Activated CD4-positive, alpha-beta T cell treated with anti-CD3 and anti-CD28 coated beads, Interleukin-2, amount 50 U/mL, for 1 hour (primary cell): ENCODE measurements at places on chromosomes 5 and 9.

DNA sequence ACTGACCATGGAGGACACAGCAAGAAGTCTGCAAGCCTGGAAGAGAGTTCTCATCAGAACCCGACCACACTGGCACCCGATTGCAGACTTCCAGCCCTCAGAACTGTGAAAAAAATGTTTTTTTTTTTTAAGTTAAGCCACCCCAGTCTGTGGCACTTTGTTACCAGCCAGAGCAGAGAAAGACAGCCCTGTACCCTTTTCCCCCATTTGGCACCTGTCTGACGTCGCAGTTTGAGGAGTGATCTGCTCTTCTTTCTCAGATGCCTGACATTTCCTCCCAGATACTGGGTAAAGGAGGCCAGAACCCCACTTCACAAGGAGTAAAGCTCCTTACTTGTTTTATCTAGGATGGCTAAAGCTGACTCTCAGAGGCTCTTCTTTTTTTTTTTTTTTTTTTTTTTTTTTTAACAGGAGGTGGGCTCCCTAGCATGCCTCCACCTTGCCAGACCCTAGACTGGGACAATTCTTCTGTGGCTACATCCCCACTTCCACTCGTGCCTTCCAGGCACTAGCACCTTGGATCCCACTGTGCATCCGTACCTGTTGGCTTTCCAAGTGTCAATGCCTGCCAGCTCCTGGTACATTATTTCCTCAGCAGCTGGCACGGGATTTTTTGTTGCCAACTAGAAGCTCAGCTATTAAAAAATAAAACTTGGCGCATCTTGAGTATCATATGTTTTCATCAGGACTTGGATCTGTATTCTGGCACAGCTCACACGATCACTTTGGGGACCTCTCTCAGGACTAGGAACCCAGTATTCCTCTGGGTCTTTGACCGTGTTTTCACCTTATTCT, 14.4 kb downstream of the CAMK4 start:
- DNase-seq = no peak

GRCh38 chr9:123162791-123163345, 105.5 kb downstream of the STRBP start:
- DNase-seq = no peak

DNA sequence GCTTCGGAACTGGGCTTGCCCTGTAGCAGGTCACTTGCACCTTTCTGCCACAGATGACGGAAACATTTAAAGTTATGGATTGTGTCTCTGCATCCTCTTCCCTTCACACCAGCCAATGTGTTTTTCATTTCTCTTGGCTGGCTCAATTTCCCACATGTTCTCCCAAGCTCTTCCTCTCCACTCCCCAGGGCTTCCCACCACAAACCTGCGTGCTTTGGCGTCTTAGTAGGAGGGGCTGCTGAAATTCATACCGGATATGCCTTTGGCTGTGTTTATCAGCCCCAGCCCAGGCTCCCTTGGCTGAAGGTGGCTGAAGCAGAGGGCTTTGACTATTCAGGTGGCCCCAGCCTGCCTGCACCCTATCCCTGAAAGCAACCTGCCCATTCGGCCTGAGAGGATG, 32.1 kb downstream of the ADRB2 start:
- DNase-seq = no peak

GRCh38 chr5:78753093-78753531, 104.5 kb upstream of the LHFPL2 start:
- DNase-seq = no peak

DNA sequence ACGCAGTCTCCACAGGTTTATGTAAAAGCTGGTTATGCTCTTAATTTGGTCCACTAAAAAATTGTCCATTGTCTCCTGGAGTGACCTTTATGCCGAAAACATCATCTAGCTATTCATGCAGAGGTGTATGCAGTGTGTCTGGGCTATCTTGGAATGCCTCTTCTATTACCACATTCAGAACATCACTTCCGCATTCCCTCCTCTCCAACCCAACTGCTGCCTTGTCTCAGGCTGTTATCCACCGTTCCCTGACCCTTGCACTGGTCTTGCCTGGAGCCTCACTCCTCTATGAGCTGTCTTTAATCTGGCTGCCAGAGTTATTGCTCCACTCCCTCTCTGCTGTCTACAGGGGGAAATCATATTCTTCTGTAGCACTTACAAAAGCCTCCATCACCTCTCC, 214.1 kb upstream of the ANKRD55 start:
- DNase-seq = no peak
